HL-60 (cell line): ENCODE measurements at places on chromosomes 12 and 14.

GRCh38 chr12:25319233-25319984, 68.7 kb upstream of the KRAS start:
- no peak for DNase-seq

- no peak for DNase-seq
These were observed 180.1 kb downstream of the C12orf50 start for GRCh38 chr12:87849074-87849473.

GRCh38 chr14:102775855-102776760, 1.1 kb upstream of the TRAF3 start:
- DNase-seq: no peak

DNA sequence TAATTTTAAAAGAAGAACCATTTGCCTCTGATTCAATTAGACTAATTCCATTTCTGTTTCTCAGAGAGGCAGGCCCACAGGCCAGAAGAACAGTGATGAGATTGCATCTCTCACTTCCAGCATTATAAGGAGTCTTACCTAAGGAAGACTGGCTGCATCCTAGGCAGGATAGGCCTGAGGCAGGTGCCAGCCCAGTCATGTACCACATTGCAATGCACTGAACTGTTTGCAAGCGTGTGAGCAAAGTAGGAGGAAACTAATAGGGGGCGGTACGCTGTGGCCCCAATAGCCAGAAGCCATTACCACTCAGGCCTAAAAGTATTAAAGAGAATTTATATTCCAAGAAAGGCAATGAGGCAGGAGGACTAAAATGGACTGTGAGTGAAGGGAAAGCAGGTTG, 12.1 kb upstream of the CNIH1 start:
- no peak for DNase-seq

GRCh38 chr14:105305345-105305744, 4.5 kb upstream of the BRF1 start:
- peak; percentile 43 for DNase-seq

DNA sequence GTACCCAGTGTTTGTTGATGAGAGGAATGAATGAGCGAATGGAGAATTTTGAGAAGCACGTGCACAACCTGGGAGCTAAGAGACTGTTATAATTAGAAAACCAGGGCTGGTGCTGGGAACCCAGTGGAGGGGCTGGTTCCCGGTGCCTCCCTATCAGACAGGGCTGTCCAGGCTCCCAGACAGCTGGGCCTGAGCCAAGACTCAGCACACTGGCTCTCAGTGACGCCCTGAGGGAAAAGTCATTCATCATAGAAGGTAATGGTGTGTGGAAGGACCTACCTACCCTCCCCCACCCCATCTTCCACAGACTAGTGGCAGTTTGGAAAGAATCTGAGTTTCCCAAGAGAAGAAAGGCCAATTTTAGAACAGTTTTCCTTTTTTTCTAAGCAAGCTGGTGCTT, 34.7 kb downstream of the KCNA5 start:
- DNase-seq: no peak

DNA sequence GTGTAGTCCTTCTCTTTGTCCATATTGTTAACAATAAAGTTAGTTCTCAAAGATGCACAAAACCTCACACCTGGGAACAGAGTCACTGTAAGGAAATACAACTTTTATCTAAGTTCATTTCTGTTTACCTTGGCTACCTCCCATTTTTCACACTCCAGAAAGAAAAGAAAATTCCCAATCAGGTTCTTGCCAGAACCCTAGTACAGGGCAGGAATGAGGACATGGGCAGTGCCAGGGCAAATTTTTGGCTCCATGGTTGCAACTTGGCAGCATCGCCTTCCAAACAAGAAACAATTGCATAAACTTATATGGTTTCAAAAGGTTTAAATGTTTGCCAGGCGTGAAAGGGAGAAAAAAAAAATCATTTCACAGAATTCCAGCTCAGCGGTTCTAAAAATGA, 296.3 kb upstream of the PRKD1 start:
- DNase-seq: no peak

DNA sequence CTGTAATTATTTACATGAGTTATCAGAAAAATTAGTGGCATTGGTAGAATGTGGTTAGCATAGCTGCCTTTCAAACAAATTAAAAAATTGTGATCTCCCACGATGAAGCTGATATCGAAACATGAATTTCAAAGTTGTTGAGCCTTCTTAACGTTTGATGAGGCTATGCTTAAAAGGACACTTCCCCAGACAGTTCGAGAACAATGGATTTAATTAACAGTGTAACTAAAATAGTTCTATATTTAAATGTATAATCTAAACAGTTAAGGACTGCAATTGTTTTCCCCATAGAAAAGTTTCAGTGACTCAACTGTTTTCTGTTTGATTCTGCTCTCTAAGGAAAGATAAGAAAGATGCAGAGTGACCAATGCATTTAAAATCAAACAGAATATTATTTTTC, 1.6 kb downstream of the CLEC2B start:
- no peak for DNase-seq

- no peak for DNase-seq
These were observed 14.4 kb downstream of the FERMT2 start for GRCh38 chr14:52936437-52936836.

- no peak for DNase-seq
These were observed 133.5 kb upstream of the DAAM1 start for GRCh38 chr14:59055006-59055405.

- DNase-seq: no peak
These were observed 303.2 kb upstream of the LRFN5 start for GRCh38 chr14:41303506-41303905.

GRCh38 chr12:70964867-70965510, 44.5 kb upstream of the PTPRR start:
- no peak for DNase-seq

DNA sequence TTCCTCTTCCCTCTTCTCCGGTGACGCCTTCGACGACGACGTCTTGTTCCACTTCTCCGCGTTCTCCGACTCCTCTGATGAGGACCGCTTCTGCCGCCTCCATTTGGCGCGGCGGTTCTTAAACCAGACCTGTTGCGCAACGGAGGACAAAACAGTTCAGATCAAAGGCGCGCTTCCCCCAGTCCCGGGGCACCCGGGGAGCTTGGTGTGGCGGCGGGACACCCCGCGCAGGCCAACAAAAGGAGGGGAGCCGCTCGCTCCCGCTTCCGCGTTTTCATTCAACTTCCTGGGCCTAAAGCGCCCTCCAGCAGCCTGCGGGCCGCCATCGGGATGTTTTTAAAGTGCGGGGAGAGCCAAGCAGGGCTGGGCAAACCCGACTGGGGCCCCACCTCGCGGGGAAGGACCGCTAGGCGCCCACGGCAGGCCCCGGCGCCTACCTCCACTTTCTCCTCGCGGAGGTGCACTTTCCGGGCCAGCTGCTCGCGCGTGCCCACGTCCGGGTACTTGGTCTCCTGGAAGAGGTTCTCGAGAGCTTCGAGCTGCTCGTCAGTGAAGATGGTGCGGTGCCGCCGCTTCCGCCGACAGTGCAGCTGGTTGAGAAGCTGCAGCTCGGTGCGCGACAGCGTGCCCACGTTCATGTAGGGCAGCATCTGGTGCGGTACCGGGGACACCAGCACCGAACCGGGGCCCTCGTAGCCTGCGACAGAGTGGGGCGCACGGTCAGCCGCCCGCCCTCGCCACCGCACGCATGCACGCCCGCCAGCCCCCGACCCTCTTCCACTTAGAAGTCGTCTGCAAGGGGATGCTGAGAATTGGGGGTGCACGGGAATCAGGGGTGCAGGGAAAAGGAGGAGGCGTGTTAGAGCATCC, 1.2 kb downstream of the GSC start:
- peak; percentile 36 for DNase-seq

- no peak for DNase-seq
These were observed 106.2 kb upstream of the NOS1 start for GRCh38 chr12:117467588-117467987.

DNA sequence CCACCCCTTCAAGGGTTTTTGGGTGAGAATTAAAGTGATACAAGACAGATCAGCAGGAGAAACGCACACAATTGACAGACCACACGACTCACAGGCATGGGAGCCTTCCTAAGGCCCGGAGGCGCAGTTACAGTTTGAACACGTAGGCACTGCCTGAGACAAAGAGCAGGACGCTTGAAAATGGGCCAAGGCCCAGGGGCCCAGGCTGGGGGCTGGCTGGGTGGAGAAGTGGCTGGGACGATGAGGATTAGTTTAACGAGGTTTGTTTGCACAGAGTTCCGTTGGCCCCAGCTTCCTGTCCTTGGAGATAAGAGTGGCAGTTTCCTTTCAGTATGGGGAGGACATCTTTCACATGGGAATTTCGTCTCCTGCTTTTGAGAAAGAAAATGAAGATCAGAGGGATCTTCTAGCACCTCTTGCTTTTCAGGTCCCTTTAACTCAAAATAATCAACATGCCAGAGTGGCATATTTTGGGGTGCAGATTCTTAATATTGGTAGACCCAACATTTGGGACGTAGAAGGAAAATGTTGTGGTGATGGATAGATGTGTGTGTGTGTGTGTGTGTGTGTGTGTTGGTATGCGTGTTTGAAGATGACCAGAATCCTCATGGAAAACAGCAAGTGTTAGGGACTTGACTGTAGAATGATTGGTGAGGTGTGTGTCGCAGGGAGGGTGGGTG, 44.6 kb downstream of the DLK1 start:
- DNase-seq: no peak

DNA sequence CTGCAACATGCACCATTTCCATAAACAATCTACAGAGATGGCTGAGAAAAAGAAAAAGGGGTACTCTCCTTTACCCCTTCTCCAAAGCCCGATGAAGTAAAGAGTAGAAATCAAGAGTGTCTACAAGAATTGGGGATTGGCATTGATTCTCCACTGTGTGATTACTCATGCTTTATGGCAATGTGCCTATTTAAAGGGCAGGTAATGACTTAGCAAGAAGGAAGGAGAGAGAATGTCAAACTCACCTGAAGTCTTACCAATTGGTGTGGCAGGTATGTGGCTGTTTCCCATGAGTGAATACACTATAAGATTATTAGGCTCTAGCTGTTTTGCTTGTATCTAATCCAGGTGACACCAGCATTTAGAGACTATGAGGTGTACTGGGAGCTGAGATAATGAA, 275.3 kb downstream of the CCER1 start:
- no peak for DNase-seq

DNA sequence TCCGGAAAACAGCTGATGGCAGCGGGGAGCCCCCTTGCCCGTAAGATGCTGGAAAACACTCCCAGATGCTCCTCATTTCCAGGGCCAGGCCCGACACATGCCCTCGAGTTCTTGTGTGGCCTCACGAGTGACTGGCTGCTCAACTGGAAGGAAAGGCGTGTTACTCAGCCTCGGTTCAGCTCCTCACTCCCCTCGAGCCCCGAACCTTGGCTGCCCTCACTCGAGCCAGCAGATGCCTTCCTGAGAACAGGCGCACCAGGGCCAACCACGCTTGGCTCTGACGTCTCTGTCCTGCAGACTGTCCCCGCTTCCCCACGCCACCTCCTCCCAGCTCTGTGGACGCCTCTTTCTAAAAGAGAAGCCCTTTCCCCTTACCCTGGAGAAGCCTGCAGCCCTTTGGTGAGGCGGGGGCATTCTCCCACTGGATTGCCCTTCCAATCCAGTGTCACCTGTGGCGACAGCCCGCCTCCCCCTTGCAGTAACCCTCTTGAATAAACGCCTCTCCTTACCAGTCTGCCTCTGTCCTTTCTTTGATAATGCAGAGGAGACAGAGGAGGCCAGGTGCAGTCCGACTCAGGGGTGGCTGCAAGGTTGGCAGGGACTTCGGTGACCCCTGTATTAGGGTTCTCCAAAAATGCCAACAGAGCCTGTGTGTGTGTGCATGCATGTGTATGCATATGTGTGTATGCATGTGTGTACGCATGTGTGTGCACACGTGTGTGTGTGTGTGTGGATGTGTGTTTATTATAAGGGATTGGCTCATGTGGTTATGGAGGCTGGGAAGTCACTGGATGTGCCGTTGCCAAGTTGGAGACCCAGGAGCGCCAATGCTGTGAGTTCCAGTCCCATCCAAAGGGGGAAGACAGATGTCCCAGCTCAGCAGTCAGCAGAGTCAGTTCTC, 166.3 kb downstream of the KIF26A start:
- DNase-seq: no peak

GRCh38 chr14:31894351-31894750, 182.8 kb upstream of the ARHGAP5 start:
- DNase-seq: no peak

- no peak for DNase-seq
These were observed 6.1 kb downstream of the KRT76 start for GRCh38 chr12:52771088-52771487.

DNA sequence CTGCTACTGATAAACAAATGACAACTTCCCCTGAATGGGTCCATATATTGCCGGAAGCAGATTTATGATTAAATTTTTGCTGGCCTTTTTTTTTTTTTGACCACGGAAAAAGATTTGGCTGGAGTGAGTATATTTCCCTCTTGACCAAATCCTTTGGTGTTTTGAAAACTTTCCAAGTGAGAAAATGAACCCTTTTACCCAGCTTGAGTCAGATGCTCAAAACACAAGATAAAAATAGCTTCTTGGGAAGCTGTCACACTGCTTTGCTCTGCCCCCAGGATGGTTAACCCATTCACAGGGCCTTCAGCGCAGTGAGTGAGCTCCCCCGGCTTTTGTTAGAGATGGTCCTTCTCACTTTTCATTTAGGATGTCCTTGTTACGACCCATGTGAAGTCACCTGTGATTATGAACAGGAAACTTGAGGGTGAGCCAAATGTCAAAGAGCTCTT, 224.3 kb downstream of the PELI2 start:
- no peak for DNase-seq

GRCh38 chr14:79342942-79343341, 868.4 kb downstream of the DIO2 start:
- no peak for DNase-seq

GRCh38 chr12:123502163-123502704, 31.3 kb downstream of the RILPL1 start:
- no peak for DNase-seq

GRCh38 chr12:93427779-93428564, 13.8 kb downstream of the UBE2N start:
- DNase-seq: no peak

DNA sequence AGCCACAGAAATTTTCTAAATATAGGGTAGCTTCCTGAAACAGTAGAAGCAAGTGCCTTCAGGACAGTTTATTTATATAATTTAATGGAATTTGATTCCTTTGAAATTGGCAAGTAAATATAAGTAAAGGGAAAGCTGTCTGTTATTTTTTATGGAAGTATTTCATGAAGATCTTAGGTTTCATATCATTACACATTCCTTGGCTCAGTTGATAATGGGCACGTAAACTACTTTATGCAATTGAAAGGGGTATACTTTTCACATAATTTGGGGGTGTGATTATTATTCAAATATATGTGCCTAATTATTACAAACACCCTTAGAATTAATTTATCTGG, 71.1 kb upstream of the RAP1B start:
- no peak for DNase-seq

DNA sequence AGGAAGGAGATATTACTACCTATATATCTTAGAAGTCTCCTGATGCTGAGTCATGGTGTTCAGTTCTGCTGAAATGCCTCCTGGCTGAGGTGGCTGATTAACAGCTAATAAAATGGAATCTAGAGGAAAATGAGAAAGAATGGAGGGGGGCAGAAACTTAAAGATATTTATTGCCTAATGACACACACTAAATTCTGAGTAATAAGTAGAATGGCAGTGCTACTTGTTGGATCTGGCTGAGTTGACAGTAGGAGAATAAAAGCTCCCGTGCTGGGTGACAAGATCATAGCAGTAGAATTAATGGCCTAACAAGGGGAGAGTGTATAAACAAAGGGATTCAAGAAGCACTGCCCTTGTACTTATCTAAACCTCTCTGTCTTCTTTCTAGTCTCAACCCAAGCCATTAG, 137.5 kb downstream of the CNTN1 start:
- no peak for DNase-seq
